ENCODE measurements at places on chromosomes 13 and 19.

GRCh38 chr13:60893801-60894200, 496.8 kb downstream of the TDRD3 start:
- DNase-seq = no peak

- DNase-seq = peak; percentile 89
Measured at GRCh38 chr19:46016426-46017094, 6.3 kb downstream of the PGLYRP1 start.

DNA sequence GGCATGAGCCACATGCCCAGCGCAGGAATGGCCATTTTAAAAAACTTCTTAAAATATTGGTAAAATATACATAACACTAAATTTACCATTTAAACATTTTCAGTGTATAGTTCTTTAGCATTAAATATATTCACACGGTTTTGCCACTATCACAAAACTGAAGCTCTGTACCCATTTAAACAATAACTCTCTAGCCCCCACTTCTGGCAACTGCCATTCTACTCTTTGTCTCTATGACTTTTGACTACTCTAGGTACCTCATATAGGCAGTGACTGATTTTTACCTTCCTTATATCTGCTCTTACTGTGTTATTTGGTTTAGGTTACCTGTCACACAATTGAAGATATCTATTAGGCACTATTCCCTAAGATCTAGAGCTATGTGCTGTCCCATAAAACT, 2.3 kb upstream of the KBTBD7 start:
- DNase-seq = no peak

GRCh38 chr19:28989739-28990138, 223.2 kb downstream of the UQCRFS1 start:
- no peak for DNase-seq

DNA sequence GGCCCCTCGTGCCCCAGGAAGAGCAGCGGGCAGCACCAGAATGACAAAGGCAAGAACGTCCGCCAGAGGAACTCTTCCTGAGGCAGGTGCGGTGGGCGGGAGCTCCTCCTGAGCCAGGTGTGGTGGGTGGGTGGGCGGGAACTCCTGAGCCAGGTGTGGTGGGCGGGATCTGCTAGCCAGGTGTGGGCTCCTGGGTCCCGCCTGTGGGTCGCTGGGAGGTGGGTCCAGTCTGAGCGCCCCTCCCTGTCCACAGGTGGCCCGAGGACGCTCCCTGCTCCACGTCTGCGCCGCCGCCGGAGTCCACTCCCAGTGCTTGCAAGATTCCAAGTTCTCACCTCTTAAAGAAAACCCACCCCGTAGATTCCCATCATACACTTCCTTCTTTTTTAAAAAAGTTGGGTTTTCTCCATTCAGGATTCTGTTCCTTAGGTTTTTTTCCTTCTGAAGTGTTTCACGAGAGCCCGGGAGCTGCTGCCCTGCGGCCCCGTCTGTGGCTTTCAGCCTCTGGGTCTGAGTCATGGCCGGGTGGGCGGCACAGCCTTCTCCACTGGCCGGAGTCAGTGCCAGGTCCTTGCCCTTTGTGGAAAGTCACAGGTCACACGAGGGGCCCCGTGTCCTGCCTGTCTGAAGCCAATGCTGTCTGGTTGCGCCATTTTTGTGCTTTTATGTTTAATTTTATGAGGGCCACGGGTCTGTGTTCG, 7.0 kb upstream of the HCN2 start:
- DNase-seq = no peak

- peak; percentile 67 for DNase-seq
Measured at GRCh38 chr13:65744836-65745235, 1485.3 kb downstream of the PCDH9 start.

DNA sequence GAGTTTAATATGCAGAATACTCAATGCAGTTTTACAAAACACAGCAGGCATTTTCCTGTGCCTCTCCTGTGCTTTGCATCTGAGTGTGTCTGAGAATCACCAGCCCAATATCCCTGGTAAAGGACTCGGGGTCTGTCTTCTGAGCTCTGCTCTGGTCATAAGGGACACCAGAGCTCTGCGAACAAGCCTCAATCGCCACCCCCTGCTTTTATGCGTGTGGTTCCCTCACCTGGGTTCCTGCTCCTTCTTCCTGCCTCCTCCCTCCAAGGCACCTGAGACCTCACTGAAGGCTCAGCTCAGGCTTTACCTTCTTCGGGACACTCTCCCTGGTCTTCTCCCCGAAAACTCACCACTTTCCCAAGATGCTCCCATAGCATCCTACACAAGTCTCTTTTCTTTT, 84.5 kb downstream of the EFNB2 start:
- DNase-seq = no peak

DNA sequence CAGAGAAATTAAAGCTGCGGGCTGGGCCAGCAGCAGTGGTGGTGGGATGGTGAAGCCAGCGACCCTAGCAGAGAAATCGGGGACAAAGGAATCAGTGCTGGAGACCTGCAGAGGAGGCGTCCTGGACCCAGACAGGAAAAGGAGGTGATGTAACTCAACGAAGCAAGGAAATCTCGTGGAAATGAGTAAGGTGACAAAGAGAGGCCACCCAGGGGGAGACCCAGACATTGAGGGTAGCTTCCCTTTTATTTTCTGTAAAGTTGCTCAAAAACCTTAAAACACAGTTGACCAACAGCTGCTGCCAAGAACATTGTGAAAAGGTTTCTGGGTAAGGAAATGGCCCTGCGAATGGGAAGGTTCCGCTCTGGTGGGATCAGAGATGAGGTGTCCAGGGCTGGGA, 13.3 kb upstream of the RETN start:
- no peak for DNase-seq

- no peak for DNase-seq
Measured at GRCh38 chr19:10764340-10764894, 46.5 kb downstream of the DNM2 start.

DNA sequence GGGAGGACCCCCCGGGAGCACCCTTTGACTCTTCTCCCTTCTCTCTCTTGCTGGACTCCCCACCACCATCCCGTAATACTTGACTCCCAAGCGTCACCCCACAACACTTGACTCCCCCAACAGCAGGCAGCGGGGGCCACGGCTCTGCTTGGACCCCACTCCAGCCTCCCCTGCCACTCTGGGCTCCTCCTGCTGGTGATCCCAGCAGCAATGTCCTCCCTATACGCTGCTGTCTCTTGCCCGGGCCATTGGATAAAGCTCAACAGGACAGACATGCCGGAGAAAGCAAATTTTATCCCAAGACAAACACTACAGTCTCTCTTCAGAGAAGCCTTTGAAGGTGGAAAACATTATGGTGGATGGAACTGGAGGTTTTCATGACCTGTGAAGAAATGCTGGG, 20.4 kb upstream of the AMER2 start:
- no peak for DNase-seq

- DNase-seq = no peak
Measured at GRCh38 chr13:46817095-46817494, 20.1 kb upstream of the ESD start.

DNA sequence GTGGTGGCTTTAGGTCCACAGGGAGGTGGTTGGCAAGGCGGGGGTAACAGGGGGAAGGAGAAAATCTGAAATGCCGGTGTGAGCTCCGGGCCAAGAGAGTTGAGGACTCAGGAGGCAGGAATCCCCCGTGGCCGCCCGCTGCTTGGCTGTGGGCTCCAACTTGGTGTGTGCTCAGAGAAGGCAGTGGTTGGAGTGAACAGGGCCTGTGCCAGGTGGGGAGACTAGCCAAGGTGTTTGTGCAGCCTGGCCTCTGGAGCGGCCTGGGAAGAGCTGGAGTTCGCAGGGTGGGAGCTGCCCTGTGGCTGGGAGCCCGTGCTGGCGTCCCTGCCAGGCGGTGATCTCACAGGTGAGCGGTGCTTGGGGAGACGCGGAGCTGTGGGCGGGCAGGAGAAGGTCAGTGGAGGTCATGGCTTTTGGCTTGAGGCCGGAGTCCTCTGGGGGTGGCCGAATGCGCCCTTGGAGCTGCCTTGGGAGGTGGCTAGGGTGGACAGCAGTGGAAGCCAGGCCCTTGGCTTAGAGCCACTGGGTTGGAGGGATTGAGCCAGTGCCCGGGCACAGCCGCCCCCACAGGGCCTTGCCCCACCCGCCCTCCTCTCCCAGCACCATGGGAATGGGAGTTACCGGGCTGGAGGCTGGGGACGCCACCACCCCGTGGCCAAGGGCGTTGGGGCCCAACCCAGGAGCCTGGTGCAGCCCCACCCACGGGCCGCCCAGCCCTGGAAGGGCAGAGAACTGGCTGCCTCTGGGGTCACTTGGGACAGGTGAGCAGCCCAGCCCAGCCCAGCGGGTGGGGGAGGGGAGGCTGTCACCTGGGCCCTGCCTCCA, 7.1 kb upstream of the CIRBP start:
- no peak for DNase-seq

- no peak for DNase-seq
Measured at GRCh38 chr19:3374369-3375112, 8.2 kb downstream of the NFIC start.

- DNase-seq = no peak
Measured at GRCh38 chr19:18428173-18428786, 9.1 kb downstream of the SSBP4 start.

GRCh38 chr13:59480396-59481259, 683.1 kb downstream of the DIAPH3 start:
- DNase-seq = peak; percentile 61

GRCh38 chr19:6718741-6719539, 1.5 kb downstream of the C3 start:
- no peak for DNase-seq

DNA sequence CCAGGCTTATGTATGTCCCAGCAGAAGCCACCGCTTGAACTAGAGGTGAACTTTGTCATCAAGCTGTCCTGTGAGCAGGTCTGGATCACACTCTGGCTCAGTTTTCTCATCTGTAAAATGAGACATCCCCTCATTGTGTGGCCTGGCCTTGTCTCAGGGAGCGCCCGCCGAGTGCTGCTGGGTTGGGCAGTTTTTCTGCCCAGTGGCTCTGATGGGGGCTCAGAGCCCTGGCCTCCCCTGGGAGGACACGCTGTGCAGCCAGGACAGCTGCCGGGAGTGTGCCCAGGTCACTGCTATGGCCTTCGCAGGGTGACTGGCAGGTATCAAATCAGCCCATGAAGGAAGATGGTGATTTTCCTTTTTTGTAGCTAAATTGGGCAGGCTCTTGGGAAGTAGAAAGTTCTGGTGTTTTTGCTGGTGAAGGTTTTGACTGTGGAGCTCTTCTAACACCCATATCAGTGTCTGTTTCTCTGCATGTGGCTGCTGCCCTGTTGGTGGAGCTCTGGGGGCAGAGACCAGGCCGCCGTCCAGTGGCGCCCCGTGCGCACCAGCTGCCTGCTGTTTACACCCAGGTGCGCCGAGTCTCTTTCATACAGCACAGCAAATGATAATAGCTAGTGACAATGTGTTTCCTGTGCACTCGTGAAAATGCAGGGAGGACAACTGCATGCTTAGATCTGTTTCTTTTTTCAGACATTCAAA, 40.8 kb downstream of the SLC7A9 start:
- no peak for DNase-seq

GRCh38 chr13:40609972-40610726, 56.3 kb downstream of the FOXO1 start:
- DNase-seq = no peak

DNA sequence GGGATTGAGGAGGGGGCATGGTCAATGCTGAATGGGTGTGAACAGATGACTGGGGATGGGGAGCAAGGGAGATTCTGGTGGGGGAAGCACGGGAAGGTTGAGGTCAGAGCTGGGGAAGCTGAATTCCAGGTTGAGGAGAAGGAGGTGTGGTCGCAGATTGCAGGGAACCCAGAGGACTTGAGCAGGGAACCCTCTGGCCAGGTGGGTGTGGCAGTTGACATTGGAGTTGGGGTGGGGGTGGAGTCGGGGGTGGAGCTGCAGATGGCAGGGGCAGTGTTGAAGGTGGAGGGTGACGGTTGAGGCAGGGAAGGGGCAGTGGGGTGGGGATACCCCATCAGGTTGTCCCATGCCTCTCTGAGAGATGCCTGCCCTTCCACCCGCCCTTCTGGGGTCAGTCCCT, 94.7 kb downstream of the WTIP start:
- no peak for DNase-seq

DNA sequence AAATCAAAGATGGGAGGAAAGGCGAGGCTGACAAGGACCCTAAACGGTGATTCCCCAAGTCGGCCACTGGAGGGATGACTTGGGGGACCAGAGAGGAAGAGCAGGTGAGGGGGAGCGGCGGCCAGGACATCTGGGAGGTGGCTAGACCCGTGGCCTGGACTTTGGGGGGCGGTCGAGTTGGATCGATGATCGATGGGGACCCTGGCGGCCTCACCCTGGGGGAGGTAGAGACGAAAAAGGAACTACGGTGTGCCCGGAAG, 7.7 kb upstream of the CIRBP start:
- no peak for DNase-seq

- no peak for DNase-seq
Measured at GRCh38 chr19:45340899-45341453, 426 bp downstream of the KLC3 start.

- no peak for DNase-seq
Measured at GRCh38 chr13:103308667-103309066, 242.4 kb upstream of the SLC10A2 start.

- no peak for DNase-seq
Measured at GRCh38 chr19:46731007-46731501, 14.1 kb upstream of the PRKD2 start.

DNA sequence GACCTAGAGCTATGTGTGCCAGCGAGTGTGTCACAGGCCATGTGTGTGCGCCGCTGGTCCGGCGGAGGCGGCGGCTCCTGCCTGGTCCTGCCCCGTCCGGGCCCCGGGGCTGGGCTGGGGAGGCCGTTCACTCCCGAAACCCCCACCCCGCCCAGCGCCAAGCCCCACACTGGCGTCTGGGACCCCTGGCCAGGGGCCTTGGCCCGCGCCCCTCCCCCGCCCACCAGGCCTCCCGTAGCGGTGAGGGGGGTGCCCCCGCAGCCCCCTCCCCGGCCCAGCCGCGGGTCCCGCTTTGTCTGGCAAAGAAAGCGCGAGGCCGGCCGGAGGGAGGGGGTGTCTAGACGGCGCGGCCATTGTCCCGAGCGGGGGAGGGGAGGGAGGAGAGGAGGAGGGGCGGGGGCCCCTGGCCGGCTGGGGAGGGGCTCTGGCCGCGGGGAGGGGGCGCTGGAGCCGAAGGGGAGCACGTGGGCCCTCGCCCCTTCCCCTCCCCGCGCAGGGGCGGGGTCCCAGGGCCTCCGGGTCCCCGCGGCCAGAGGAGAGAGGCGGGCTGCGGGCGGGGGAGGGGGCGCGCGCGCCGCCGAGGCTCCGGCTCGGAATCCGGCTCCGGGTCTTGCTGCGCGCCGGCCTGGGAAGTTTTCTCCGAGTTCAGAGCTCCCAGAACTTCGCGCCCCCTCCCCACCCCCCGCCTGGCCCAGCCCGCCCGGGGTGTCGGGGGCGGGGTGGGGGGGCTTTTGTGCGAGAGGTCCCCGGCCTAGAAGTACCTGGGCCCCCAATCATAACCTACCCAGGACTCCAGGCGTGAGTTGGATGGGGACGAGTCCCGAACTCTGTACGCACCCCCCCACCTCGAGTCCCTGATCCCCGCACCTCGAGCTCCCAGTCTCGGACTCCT, 888 bp downstream of the NOTCH3 start:
- DNase-seq = peak; percentile 71

GRCh38 chr19:5155586-5156210, 184.9 kb downstream of the PTPRS start:
- DNase-seq = peak; percentile 35

GRCh38 chr19:6216236-6216995, 63.4 kb downstream of the MLLT1 start:
- DNase-seq = no peak

GRCh38 chr13:41398494-41399170, 58.7 kb upstream of the RGCC start:
- no peak for DNase-seq

All from muscle of arm (tissue), 14 donors.